ENCODE measurements at places on chromosomes 1 and 21. TPM values are rescaled to one million over a fixed set of nuclear protein-coding genes. Genes with fewer than 3 reads are reported as not detected.
A peak's percentile ranks its signal among the peaks of the same experiment; 100 is the strongest.

CCT3 gene
- 388 TPM for total RNA-seq

PADI3 gene
- total RNA-seq: not detected

SLFNL1 gene
- 0.25 TPM for total RNA-seq

INAVA gene
- total RNA-seq: not detected

CACNA1S gene
- total RNA-seq: not detected

DNA sequence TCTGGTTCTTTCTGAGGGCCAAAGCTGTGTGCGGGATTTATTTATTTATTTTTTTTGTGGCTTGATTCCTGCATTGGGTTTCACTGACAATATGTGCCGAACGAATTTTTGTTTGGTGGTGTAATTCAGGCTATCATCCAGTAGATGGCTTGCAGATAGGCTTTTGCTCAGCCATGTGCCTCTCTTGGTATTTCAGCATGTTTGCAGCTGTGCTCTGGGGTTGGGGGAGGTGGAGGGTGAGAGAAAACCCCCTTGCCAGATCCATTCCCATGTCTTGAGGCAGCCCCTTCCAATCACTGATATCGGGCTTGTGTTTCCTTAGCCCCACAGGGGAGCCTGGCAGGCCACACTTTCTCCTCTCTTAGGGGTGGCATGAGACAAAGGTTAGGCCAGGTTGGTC, 302.4 kb downstream of the PTGER3 start:
- DNase-seq: no peak

GRCh38 chr1:175861626-175862367, 118.4 kb upstream of the TNR start:
- no peak for DNase-seq

- peak; percentile 30 for DNase-seq
Measured at GRCh38 chr1:66246351-66247269, 287.3 kb upstream of the SGIP1 start.

- no peak for DNase-seq
Measured at GRCh38 chr1:199774433-199775089, 252.9 kb upstream of the NR5A2 start.

DNA sequence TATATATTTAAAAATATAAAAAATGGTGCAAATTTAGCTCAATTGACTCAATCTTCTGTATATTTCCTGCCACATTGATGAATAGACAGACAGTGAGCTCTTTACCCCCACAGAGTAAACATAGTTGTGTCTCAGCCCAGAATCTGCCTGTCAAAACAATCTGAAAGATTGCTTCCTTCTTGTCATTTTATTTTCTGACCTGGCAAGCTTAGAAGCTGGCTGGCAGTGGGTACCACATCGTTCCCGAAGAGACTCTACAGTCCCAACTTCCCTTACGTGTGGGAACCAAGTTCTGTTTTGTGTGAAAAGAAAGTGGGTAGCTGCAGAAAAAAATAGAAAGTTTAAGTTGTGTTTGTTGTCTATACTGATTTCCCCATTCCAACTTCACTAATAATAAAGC, 629.3 kb upstream of the NEGR1 start:
- no peak for DNase-seq

GRCh38 chr1:179327196-179327595, 33.6 kb downstream of the SOAT1 start:
- no peak for DNase-seq

DNA sequence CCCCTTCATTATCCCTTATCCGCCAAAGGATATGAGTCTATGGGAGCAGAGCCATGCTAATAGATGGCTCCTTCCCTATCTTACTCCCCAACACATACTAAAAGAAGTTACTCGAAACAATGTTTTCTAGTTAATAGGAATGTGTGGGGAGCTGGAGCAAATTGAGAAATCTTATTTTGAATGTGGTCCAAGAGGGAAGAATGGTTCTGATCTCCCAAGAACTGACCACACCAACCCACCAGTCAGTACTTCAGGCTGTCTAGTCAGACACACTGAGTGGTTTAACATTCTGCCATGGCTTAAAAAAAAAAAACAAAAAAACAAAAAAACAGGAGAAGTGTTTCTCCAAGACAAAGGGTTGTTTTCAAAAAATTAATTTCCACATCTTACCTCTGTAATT, 31.5 kb upstream of the DNASE2B start:
- no peak for DNase-seq

GRCh38 chr21:42097860-42098454, 26.8 kb downstream of the UMODL1 start:
- no peak for DNase-seq

DNA sequence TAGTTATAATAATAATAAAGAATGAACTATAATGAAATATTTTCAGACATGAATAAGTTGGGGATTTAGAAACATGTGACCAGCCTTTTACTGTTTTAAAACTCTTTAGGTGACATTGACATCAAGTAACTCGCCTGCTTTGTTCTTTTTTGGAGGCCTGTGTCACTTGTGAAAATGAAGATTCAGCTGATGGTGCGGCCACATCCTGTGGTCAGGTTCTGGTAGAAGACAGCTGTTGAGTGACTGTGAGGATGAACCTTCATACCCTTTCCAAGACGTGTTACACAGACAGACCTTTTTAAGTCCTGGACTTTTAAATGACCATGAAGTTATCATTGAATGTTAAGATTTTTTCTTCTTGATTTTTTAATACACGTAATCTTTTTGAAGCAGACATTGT, 10.3 kb downstream of the UTS2 start:
- peak; percentile 65 for DNase-seq

GRCh38 chr1:47875831-47876586, 121.2 kb downstream of the TRABD2B start:
- DNase-seq: no peak

DNA sequence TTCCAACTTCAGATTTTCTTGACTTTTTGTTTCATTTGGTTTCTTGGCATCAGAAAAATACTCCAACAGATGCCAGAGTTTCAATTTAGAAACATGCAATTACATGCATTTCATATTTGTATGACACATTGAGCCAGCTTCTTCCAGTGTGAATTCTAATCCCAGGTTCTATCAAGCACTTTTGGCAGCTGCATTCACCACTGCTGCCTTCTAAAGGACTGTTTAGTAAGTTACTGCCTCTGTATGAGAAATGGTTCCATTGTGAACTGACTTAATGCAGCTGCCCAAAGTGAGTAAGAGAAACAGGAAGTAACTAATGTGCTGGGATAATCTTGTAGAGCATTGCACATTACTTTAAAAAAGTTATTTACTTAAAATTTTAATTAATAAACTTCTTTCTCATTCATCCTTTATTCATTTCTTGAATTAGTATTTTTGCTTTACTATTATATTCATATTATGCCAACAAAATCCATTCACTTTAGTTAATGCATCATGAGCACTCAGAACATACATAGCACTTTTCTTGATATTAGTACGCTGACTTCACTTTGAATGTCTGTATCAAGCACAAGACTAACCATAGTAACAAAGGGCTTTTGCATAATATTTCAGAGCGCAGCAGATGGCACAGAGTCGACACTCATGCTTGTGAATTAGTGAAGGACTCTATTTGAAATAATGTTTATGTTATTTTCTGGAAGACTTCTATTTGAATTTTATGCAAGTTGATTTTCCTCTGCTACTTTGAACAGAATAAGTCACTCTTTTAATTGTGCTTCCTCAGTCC, 9.8 kb downstream of the RGS18 start:
- no peak for DNase-seq

GRCh38 chr21:33843216-33843615, 72.4 kb downstream of the ATP5PO start:
- no peak for DNase-seq

DNA sequence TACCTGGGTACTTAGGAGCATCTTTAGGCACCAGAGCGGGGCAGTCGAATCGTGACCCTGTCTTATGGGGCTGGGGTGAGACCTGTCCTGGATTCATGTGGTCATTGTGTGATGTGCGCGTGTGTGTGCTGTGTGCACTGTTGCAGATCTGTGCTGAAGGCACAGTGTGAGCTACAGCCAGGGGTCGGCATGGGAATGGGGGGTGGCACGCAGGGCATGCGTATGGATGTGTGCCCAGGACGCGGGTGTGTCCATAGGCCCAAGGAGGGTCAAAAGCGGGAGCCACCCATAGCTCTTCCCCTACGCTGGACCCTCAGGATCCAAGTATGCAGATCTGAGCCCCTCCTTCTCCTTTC, 14.6 kb downstream of the PTPRF start:
- DNase-seq: no peak

DNA sequence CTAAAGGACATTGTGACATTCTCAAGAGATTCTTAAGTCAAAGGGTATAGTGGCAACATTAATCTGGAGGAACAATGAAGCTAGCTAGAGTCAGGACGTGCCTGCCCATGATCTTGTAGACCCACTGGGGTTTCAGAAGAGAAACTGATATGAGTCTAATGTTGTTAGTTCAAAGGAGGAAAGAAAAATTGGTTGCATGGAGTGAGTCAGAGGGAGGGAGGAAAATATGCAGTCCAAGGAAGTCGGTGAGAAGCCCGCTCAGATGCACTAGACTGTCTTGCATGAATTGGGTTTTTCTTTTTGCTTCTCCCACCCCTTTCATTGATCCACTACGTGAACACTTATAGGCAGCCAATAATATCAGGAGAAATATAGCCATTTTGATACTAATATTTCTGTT, 53.8 kb upstream of the SYT14 start:
- DNase-seq: no peak

GRCh38 chr1:226600254-226600653, 51.7 kb downstream of the STUM start:
- no peak for DNase-seq

- no peak for DNase-seq
Measured at GRCh38 chr1:86993269-86993985, 79.0 kb downstream of the HS2ST1 start.

DNA sequence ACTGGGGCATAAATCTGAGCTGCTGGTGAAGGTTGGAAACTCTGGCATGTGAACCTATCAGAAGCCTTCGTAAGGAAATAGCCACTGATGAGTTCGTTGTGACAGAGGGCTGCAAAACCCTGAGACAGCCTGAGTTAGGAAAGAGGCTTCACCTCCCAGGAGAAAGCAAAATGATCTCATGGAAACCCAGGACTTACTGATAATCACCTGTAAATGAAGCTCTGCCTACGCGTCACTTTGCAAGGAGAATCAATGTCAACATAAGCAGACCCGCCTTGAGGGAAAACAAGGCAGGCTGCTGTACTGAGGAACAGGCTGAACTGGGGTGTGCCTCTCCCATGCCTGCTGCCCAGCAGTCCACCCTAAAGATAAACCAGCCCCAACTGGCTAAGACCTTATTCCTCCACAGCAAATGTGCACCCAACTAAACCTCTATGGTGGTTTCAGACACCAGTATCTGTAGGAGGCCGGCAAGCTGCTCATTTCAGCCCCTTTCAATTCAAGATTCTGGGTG, 46.8 kb upstream of the SLC44A3 start:
- no peak for DNase-seq

DNA sequence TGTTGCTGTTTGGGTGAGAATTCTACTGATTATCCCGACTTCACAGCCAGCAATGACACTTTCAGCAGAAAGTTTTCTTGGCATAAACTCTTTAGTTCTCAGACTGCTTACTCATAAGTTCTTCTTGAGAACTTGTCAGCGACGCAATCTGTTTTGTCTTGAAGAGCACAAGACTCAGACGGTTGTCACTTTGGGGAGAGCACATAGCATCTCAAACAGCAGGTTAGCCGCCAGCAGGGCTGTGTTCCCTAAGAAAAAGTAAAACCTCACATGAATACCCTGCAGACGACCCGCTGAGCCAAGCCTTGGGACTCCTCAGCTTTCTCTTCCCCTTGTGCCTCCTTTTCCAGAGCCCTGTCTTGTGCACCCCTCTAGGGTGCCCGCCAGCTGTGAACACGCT, 11.4 kb downstream of the AGMAT start:
- no peak for DNase-seq

DNA sequence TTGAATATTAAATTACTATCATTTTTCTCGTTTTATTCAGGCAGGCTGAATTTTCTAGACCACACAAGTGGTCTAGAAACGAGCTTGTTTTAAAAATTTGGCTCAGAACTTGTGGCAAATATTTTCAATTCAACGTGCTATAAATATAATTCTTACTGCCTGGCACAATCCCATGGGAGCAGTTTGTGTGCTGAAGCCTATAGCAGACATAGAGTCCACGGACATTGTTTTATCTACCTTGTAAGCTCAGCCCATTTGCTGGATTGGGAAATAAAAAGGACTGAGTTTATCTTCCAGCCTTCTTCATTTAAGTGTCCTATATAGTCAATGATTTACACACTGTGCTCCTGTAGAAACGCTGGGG, 103.4 kb downstream of the ZBTB18 start:
- no peak for DNase-seq

DNA sequence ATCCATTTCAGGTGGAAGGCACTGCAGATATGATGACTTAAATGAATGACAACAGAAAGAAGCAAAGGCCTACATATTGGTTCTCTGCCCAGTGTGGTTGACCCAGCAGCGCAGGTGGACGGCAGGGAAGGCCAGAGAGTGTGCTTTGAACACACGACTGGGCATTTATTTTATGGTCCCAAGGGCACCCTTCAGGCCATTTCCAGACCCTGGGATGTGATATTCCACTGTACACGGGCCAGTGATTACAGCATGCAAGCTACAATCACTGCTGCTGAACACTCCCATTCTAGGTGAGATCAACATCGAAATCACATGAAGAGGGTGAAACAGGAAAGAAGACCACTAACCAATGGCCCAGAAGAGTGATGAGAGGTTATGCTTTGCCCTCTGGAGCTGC, 33.8 kb downstream of the PCNX2 start:
- no peak for DNase-seq

GRCh38 chr1:208757846-208758245, 513.7 kb upstream of the PLXNA2 start:
- no peak for DNase-seq

DNA sequence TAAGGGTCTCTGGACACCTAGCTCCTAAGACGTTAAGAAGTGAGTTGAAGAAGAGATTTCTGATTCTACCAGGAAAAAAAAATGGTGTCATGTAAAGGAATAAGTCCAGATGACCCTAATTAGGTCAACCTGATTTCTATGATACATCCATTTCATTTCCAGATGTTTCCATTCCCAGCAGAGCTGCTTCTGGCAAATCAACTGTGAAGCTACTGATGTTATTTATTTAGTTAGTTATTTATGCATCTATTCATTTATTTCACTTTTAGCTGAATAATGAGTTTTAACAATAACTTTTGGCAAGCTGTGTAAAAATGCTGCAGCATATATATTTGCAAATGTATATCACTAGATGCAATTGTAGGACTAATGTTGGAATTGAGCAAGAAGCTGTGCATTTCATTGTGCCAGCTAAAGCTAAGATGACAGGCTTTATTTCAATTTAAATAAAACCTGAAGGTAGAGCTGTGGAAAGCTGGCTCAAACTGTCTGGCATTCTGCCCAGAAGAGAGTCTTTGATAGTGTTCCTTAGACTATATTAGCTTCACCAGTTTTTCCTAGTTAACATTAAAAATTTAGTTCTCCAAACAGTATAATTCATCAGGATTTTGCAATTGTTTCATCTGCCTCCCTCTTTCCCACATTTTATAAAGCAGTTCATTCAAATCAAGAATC, 1164.4 kb upstream of the ADGRL4 start:
- no peak for DNase-seq
